ENCODE measurements at places on chromosomes 1 and 21. TPM values are rescaled to one million over a fixed set of nuclear protein-coding genes. Genes with fewer than 3 reads are reported as not detected.

DNA sequence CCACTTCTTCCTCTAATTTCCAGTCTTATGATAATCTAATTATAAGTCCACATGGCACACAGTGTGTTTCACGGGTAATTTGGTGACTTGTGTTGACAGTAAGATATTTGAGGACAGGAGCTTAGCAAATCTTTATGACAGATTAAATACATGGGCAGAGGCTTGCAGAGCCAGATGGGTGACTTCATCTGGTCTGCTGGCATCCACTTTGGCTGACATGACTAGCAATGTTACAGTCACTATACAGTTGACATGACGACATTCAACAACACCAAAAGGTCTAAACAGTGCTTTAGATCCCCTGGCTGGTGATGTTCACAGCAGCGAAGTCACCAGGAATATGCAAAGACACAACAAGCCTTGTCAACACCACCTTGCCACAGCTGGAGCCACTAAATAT, 147.2 kb downstream of the ETS2 start:
- H3K27ac ChIP-seq, result no peak overlapping the region
- no peak for DNase-seq
- H3K36me3 ChIP-seq, result no peaks in the 10 kb centered on the region

- peaks cover 2% of the 10 kb centered on the region for H3K4me1 ChIP-seq
- H3K36me3 ChIP-seq, result peaks cover 7% of the 10 kb centered on the region
- peaks cover 2% of the 10 kb centered on the region for H3K27me3 ChIP-seq
- peak overlapping the region; percentile 69 for H3K4me3 ChIP-seq
- H3K27ac ChIP-seq, result peak overlapping the region; percentile 31
Observed at GRCh38 chr1:227728892-227729143, 6.3 kb downstream of the JMJD4 start.

Gene NUP133
- total RNA-seq, result 32.3 TPM

Gene DCLRE1B
- total RNA-seq, result 5.6 TPM

Gene LRRC3
- total RNA-seq, result 2.2 TPM

Measured in T-cell (primary cell).